ENCODE measurements at places on chromosomes 2 and 18.

GRCh38 chr2:198115201-198115600 lies 310.8 kb downstream of the PLCL1 start:
- DNase-seq, result no peak

- no peak for DNase-seq
Measured at GRCh38 chr2:237280229-237280628, 133.7 kb downstream of the COL6A3 start.

DNA sequence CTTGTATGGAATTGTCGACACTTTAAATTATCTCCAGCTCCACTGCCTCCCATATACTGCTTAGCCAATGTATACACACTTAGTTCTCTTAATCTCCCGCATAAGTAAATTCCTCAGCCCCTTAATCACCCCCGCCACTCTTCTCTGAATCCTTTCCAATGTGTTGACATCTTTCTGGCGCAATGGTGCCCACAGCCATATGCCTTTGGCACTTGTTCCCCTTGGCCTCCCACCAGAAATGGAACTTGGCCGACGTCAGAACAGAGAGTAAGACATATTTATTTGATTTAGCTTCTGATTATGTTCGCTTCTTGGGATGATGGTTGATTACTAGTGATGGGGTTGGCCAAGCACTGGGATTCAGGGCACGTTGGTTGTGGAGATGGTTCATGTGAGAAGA lies 1089.3 kb upstream of the CELF4 start:
- no peak for DNase-seq

- DNase-seq, result no peak
Measured at GRCh38 chr18:2256577-2256976, 314.7 kb downstream of the METTL4 start.

DNA sequence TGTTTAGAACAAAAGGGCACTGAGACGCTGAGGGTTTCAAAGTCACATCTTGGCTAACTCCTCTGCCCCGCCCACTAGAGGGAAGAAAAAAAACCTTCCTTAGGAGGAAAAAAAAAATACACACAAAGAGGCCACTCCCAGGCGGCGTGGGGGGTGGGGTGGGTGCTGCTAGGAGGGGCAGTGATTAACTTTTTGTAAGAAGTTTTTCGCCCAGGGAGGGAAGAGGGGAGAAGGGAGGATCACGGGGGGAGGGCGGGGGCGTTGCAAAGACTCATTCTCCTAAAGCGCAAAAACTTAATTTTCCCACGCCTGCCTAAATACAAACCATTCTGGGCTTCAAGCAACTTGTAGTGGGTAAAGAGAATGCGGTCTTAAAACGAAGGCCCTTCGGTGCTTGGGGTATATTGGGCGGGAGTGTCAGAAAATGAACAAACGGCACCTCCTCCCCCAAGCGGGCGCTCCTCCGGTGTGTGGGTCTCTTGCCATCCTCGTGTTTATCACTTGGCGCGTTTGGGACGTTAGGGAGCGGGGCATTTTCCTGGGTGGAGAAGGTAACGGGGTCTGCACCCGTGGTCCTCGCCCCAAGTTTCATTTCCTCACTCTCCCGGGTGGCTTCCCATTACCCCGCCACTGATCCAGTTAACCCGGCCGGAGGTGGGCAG lies 1.7 kb downstream of the CXCR4 start:
- no peak for DNase-seq

DNA sequence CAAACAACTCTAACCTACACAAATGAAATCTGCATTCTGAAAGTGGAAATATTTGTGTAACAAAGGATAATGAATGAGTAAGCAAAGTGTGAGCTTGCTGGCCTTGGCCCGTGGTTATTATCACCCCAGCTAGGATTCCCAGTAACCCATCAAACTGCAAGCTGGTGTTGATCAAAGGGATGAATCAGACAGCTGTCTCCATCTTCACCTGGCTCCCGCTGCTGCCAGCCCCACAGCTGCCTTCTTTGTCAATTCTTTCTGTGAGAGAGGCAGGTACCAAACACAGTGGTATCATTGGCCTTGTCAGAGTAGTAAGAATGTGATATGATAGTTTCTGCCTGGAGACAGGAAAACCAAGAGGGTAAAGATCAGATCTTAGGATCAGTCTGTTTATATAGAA lies 25.2 kb upstream of the RGPD4 start:
- no peak for DNase-seq

- DNase-seq, result no peak
Measured at GRCh38 chr18:8801263-8801901, 96.0 kb downstream of the MTCL1 start.

DNA sequence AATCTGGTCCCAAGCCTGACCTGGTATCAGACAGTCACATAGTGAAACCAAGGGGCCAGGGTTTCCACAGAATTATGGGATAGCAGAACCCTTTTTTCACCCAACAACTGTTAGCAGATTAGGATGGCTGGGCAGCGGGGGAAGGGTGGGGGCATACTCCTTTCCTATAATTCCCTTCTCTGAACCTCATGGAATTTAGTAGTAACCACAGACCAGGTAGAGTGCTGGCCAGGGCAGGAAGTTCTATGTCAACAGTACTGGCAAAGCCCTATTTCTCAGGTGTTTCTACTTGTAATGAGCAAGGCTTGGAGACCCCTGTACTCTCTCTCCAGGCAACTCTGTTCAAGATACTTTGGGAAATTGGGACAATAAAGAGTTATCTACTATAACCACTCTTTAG lies 174.6 kb downstream of the THADA start:
- DNase-seq, result no peak

DNA sequence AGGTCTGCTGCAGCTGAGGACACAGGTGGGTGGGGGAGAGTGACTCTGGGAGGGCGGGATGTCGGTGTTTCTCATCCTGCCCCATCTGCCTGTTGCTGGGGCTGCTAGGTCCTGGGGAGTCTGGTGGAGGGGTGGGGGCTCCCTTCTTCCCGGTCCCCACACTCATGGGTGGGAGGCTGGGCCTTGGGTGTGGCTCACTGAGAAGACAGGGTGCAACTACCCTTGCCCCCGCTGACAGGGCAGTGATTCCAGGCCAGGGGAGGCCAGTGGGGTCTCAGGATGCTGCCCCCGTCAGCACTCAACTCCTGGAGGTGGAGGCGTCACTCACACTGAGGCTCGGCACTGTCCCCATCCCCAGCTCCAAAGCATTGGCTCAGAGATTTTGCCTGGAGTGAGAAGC lies 7.7 kb upstream of the NFATC1 start:
- no peak for DNase-seq

- DNase-seq, result no peak
Measured at GRCh38 chr18:7152440-7152839, 34.8 kb upstream of the LAMA1 start.
